ENCODE measurements at places on chromosomes 12 and 14.

GRCh38 chr14:54172562-54172961, 215.9 kb upstream of the BMP4 start:
- no peak for DNase-seq

GRCh38 chr14:101004176-101004575, 100.7 kb upstream of the RTL1 start:
- no peak for DNase-seq

DNA sequence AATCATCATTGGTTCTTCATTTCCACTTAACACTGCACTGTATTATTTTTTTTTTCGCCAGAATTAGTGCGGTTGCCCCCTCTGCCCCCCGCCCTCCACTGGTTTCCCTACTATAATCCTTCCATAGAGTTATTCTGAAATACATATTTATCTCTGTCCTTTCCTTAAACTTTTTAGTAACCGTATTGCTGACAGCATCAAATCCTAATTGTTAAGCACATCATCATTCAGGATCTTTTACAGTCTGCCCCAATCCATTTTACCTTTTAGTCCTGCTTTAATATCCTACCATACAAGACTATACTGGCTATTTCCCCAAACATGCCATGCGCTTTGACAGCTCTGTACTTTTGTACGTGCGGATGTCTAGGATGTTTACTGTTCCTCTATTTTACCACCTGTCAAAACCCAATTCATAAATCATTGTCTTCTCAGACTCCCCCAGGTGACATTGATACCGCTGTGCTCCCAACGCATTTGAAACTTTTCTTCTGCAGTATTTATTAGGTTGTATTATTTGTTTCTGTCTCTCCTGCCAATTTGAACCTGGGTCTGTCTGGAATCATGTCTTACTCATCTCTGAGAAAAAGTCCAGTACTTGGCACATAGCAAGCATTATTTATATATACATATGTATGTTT, 1.0 kb downstream of the FGFR1OP2 start:
- DNase-seq: no peak

DNA sequence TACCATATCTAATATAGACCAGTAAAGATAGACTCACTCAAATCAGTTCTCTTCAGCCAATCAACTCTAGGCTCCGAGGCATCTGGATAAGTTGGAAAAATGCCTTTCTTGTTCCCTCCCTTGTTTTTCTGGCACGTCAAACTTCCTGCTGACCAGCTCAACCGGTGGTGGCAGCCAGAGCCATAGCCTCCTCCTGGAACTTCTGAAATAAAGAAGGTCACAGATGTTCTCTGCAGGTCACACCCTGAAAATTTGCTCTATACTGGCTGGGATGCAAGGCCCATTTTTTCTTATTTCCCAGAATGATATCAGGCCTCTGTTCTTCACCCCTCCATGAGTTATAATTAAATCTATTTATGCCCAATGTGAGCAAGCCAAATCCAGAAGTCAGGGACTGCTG, 81.9 kb downstream of the BMP4 start:
- no peak for DNase-seq

GRCh38 chr14:36619131-36619530, 36.7 kb upstream of the NKX2-8 start:
- no peak for DNase-seq

DNA sequence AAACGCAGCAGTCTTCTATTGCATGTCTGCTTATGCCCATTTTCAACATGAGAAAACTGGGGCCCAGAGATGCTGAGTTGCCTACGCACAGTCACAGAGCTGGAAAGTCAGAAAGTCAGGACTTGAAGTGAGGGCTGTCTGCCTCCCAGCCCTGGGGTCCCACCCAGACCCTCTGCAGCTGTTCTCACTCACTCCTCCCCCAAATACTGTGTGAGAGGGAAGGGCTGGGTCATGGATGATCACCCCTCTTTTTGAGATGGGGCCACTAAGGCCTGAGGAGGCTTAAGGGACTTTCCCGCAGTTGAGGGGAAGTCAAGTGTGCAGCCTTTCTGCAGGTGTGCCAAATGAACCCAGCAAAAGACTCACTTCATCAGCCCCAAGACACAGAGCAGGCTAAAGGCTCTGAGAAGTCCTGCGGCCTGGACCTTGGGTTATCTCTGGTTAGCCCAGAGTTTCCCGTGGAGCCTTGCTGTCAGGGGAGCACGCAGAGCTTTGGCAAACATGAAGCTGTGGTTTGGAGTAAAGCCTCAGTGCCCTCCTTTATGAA, 18.7 kb downstream of the DTX1 start:
- DNase-seq: no peak

DNA sequence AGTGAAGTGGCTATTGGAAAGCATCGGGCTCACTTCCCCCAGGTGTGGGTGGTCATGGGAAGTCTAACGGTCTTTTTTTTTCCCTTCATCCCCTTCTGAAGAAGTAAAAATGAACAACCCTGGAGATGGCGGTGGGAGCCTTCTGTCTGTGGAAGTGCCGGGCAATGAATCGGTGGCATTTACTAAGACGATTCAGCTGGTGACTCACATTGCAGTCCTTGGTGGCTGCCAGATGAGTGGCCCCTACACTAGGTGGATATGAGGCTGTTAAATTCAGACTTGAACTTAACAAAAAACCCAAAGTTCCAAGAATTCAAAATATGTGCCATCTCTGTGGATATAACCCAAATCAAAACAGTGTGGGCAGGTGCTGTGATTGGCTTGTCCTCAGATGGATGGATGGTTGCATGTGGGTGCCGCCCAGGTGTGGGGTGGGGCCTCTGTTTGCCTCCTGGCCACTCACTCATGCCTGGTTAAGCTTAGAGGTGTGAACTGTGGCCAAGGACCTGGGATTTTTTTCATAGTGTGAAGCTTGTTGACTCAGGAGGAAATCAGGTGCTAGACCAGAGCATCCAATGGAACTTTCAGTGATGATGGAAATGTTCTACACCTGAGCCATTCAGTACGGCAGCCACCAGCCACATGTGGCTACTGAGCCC, 176.7 kb upstream of the NOS1 start:
- no peak for DNase-seq

- no peak for DNase-seq
Observed at GRCh38 chr12:97503073-97503855, 40.7 kb downstream of the RMST start.

DNA sequence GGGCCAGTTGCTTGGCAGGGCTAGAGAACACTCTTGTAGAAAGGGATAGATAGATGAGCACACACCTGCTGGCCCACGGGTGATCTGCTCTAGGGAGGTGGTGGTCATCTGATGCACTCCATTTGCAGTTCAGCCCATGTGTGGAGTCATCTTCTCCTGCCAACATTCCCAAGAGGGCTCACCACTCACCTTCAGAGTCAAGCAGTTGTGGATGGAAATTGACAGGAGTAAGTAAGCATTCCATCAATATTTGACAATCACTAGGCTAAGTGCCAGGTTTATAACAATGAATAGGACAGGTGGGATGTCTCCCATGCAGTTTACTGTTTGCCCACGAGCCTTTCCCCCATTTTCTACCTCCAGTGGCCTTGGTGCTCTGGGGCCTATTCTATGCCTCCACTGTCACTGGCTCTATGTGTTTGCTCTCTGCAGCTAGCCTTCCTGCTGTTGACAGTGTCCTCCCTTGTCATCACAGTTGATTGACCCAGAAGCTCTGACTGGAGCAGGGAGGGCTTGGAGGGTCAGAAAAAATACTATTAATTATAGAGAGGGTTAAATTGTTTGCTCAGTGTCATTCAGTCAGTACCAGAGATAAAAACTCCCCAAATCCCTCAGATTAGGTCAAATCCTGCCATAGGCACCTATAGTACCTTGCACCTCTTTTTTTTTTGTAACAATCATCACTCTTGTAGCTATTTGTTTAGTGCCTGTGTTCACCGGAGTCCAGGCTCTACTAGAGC, 134.6 kb upstream of the PZP start:
- no peak for DNase-seq

GRCh38 chr14:103255555-103255954, 78.5 kb upstream of the EIF5 start:
- DNase-seq: no peak

- no peak for DNase-seq
Observed at GRCh38 chr14:56963381-56963780, 153.1 kb upstream of the OTX2 start.

DNA sequence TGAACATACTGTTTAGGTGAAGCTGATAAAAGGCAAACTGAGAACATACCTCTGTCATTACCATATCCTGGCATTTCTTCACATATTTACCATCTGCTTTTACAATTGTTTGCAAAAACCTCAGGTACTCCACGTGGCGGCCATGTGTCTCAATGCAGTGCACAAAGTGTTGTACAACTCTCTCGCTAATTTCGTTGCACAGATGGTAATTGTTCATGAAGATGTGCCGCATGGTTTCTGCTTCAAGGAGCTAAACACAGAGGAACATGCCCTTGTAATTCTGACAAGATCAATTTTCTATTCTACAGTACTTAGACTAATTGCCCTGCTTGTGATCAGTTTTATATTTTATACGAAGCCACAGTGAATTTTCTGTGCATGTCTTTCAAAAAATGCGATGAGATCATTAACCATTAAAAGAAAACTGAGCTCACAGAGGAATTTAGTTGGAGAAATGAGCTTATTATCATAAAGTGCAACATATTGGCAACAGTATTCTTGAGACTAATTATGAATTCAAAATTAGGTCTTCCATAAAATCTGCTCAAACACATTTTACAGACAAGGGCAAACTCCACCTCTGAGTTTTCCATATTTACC, 233.8 kb downstream of the ITPR2 start:
- DNase-seq: no peak

DNA sequence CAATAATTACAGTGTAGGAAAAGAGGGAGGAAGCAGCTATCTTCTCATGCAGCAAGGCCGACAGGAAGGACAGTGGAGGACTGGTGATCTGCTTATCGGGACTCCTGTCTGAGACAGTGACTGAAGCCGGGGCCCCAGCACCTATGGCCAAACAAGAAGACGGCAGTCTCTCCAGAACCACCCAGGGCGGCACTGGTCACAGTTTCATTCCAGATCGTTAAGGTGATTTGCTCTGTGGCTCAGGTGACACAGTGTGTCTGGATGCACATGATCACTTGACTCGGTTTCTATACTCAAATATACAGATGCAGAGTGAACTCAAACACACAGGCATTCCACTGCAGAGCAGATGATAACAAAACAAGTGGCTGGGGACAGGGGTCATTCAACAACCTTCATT, 52.1 kb upstream of the CORO1C start:
- DNase-seq: no peak

DNA sequence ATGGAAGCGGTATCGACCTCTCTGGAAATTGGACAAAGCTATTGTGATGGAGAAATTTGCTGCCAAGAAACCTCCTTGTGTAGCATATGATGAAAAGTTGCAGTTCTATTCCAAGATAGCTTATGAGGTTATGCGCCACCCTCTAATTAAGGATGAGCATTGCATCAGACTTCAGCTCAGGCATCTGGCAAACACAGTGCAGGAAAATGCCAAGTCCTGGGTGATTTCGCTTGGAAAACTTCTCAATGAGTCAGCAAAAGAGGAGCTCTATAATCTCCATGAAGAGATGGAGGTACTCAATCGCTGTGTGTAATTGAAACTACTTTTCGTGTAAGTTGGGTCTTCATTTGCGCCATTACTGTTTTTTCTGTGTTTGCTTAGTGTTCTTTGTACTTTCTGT, 51.2 kb downstream of the DNAH10 start:
- no peak for DNase-seq

- no peak for DNase-seq
Observed at GRCh38 chr12:56723889-56724700, 1.0 kb downstream of the NACA start.

DNA sequence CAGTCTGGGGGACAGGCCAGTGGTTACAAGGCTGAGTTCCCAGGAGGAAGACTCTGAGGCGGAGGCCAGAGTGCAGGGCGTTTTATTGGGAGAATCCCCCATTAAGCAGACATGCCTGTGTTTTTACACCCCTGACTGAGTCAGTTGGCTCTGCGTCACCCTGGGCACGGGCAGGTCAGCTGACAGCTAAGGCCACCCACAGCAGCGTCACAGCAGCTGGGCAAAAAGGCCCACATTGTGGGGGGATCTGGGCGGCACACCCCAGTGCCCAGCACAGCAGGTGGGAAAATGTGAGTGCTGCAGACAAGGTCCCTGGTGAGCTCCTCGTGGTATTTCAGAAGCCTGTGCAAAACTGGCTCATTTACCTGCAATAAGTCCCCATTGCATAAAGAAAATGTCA, 184.7 kb downstream of the AACS start:
- no peak for DNase-seq

DNA sequence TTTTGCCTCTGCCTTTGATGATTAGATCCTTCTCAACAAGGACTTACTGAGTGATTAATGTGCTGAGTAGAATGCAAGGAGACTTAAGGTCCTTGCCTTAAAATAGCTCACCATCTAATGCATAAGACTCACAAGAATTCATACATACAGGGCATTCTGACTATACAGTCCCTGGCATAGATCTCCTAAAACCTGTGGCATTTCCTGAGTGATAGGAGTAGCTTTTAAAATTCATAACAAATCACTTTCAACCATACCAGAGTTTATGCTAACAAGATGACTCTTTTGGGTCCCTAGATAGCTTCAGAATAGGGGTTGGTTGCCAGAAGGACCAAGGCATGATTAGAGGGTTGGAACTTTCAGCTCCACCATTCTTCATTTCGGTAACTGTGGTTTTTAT, 48.8 kb downstream of the STXBP6 start:
- DNase-seq: no peak

- no peak for DNase-seq
Observed at GRCh38 chr14:95472819-95473251, 43.6 kb downstream of the SYNE3 start.

GRCh38 chr14:105224845-105225570, 23.3 kb upstream of the BTBD6 start:
- no peak for DNase-seq

GRCh38 chr12:49901986-49902385, 1.7 kb downstream of the FAIM2 start:
- DNase-seq: no peak

DNA sequence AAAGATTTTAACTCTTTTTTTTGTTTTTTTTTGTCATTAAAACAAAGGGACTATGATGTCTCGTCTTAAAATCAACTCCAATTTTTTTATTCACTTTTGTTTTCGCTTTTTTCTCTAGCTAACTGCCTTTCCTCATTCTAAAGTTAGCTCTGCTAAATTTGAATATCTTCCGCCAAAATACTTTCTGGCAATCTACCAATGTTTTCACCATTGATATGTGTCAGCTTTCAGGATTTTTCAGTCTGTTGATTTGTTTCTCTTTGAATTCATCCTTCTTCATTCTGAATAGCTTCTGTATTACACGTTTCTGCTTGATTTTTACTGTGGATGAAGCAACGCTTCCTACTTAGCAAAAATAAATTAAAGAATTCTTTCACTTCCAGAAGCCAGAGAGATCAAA, 38.7 kb upstream of the NOVA1 start:
- DNase-seq: no peak

Measured in activated naive CD8-positive, alpha-beta T cell treated with anti-CD3 and anti-CD28 coated beads, Interleukin-2, amount 10 ng/mL, durations not matched to agents 7 days and 5 days (primary cell).